ENCODE measurements at places on chromosomes 11 and 22. TPM values are rescaled to one million over a fixed set of nuclear protein-coding genes. Genes with fewer than 3 reads are reported as not detected.

Gene TMEM191C
- 1.2 TPM for total RNA-seq

Gene TMPRSS6
- 4.2 TPM for total RNA-seq

Gene MOV10L1
- not detected for total RNA-seq

Gene SHISAL1
- total RNA-seq, result not detected

Gene CCDC116
- total RNA-seq, result 0.33 TPM

Gene KRTAP5-1
- not detected for total RNA-seq

Gene GALNT18
- total RNA-seq, result not detected

Gene CNIH2
- total RNA-seq, result 0.18 TPM

Gene LRRC74B
- not detected for total RNA-seq

Gene POGLUT3
- 22.0 TPM for total RNA-seq

Gene SSTR3
- 0.64 TPM for total RNA-seq

Gene FAM180B
- total RNA-seq, result 0.42 TPM

Gene TTLL12
- total RNA-seq, result 38.1 TPM

Gene UPK3A
- total RNA-seq, result 10.5 TPM

Gene USP2
- total RNA-seq, result 7.2 TPM

Gene ACRV1
- total RNA-seq, result not detected

Gene TRIOBP
- total RNA-seq, result 15.4 TPM
